ENCODE measurements at places on chromosomes 4 and X.

GRCh38 chr4:141657550-141658250 is 21.3 kb downstream of the IL15 start:
- no peak for DNase-seq

GRCh38 chr4:41512136-41512535 is 25.8 kb upstream of the LIMCH1 start:
- DNase-seq: no peak

- DNase-seq: no peak
Observed at GRCh38 chr4:47972181-47972580, 44.3 kb downstream of the CNGA1 start.

GRCh38 chr4:42396752-42397634 is at the start of gene SHISA3:
Gene SHISA3 (plus strand): TSS chr4:42397488. CDS start chr4:42398057, 569 bp downstream.
- DNase-seq: no peak

GRCh38 chrX:87160435-87161010 is 357.1 kb upstream of the KLHL4 start:
- DNase-seq: no peak

GRCh38 chrX:7378406-7378805 is 230.5 kb upstream of the PUDP start:
- DNase-seq: no peak

DNA sequence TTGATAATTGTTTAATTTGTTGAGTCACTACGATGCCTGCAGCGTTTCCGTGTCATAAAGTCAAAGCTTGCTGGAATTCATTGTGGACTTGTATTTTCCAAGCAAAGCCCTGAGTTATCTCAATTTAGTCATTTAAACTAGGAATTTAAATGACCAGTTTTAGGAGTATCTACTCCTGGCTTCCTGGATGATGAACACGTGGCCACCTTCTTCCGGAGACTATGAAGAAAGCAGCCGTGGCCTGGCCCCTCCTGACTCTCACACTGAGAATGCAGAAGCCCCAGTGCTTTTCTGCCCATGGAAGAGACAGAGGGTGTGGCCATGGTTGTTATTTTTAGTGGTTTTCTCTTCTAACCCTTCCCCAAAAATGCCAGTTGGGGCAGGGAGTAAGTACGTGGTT is 250.7 kb upstream of the GATB start:
- DNase-seq: no peak

DNA sequence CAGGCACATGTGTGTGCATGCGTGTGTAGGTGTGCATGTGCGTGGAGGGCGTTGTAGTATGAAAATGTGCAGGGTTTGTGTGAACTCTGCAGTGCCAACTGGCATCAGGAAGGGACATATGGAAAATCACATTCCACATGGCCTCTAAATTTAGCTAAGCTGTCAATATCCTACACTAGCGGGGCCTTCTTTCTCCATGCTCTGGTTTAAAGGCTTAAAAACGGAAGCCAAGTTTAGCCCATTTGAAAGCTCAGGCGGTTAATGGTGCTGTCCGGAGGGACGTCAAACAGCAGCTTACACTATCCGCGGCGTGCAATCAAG is 144.1 kb upstream of the NOCT start:
- DNase-seq: no peak

DNA sequence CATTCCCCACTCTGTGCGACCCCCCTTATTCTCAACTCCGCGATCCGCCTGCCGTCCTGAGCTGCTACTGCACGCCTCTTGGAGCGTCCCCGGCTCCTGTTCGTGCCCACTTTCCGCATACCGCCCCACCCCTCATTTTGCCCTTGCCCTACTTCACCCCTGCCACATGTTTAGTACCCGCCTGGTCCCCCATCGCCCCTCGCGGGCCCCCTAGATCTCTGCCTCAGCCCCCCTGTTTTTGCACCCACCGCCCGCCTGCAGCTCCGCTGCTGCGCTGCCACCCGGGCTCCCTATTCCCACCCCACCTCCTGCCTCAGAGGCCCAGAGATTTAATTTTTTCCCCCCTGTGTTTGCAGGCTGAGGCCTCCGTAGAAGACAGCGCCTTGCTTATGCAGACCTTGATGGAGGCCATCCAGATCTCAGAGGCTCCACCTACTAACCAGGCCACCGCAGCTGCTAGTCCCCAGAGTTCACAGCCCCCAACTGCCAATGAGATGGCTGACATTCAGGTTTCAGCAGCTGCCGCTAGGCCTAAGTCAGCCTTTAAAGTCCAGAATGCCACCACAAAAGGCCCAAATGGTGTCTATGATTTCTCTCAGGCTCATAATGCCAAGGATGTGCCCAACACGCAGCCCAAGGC is 1.4 kb downstream of the MAGED1 start:
- no peak for DNase-seq

- DNase-seq: no peak
Observed at GRCh38 chr4:76882630-76883029, 15.3 kb downstream of the SOWAHB start.

- peak; percentile 77 for DNase-seq
Observed at GRCh38 chrX:154603438-154604430, 15.3 kb downstream of the CTAG1B start.

DNA sequence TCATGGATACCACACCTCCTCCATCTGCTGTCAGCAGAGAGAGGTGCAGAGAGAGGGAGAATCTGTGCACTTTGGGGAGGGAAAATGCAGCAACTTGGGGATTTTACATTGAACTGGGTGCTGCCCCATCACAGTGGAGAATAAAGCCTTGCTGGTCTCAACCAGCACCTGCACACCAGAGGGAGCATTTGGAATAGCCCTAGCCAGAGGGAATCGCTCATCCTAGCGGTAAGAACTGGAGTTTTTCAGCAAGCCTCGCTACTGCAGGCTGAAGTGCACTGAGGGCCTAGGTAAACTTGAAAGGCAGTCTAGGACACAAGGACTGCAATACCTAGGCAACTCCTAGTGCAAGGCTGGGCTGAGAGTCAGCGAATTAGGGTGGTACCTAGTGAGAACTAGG is 148.7 kb downstream of the KDR start:
- DNase-seq: no peak

GRCh38 chrX:56986138-56986537 is 9.2 kb downstream of the SPIN3 start:
- DNase-seq: no peak

- no peak for DNase-seq
Observed at GRCh38 chr4:132683957-132684356, 465.1 kb upstream of the PCDH10 start.

- DNase-seq: no peak
Observed at GRCh38 chrX:147962476-147962875, 18.7 kb upstream of the FMR1NB start.

- DNase-seq: peak; percentile 16
Observed at GRCh38 chrX:150482537-150483206, 85.7 kb upstream of the MTM1 start.

- DNase-seq: no peak
Observed at GRCh38 chr4:4985844-4986243, 33.4 kb downstream of the CYTL1 start.

GRCh38 chrX:69133921-69134542 is 31.2 kb downstream of the PJA1 start:
- DNase-seq: no peak

DNA sequence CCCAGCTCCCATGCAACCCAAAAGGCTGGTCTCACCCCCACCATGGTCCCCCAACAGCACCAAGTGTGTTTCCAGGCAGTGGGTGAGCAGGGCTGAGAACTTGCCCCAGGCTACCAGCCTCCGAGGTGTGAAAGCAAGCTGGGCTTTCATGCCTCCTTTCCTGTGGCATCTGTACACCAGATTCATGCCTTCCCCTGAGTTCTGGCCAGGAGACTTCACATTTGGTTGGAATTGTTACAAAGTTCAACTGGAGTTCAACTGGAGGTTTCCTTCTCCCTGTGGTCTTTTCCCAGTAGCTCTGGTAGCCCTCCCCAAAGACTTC is 77.6 kb upstream of the RAB40AL start:
- DNase-seq: no peak

DNA sequence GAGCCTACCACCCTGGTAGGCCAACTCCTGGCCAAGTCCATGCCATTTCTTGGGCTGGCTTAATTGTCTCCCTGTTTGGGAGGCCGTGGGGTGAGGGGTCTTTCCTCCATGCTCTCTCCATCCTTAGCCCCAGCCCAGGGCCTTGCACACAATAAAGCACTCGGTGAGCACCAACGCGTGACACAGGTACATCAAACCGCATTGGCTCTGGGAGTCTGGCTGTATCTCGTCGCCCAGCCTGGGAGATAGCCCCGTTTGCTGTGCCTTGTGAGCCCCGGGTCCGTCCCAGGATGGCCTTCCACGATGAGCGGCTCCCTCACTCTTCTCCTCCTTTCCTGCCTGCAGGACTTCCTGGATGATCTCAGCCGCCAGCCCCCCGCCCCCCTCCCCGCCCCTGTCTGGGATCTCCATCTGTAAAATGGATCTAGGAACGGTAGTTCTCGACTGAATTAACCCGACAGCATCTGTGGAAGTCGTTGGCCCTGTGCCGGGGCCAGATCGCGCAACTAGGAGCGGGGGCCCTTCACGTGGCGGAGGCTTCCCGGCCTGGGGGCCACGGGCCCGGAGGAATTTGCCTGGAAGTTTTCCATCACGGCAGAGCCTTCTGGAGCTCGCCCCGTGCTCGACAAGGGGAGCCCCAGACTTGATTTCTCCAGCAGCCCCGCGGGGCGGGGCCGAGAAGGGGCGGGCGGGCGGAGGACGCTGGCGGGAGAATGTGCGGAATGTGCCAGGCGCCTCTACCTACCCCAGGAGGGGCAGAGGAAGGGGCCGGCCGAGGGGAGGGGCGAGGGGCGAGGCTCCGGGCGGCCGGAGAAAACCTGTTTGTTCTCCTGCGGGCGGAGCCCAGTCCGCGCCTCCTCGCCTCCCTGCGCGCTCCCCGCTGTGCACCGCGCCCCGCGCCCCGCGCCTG is at the start of gene ZNF185:
ZNF185 (plus strand) TSS at position 846 of the 910 bp plus-strand sequence. CDS start 16,423 bp downstream, outside the sequence.
- no peak for DNase-seq

GRCh38 chr4:182825003-182825402 is 92.2 kb downstream of the DCTD start:
- DNase-seq: no peak

- DNase-seq: no peak
Observed at GRCh38 chr4:183214912-183215488, 105.1 kb downstream of the CLDN22 start.

GRCh38 chr4:8341691-8342090 is 72.1 kb downstream of the HTRA3 start:
- DNase-seq: peak; percentile 87

DNA sequence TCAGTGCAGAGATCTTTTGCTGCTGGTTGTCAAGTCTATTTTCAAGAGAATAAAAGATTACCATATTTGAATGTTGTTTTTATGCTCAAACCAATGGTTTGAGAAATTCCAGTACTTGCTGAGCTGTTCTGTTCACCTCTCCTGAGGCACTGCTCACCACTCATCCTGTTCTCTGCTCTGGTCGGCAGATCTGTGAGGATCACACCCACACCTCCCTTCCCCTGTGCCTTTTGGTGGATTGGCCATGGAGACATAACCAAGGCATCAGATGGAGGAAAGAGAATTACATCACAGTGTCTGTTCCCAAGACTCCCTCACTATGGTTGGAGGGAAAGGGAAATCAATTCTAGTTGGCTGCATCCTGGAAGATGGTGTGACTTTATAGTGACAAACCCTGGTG is 391.6 kb downstream of the ARHGAP24 start:
- no peak for DNase-seq

DNA sequence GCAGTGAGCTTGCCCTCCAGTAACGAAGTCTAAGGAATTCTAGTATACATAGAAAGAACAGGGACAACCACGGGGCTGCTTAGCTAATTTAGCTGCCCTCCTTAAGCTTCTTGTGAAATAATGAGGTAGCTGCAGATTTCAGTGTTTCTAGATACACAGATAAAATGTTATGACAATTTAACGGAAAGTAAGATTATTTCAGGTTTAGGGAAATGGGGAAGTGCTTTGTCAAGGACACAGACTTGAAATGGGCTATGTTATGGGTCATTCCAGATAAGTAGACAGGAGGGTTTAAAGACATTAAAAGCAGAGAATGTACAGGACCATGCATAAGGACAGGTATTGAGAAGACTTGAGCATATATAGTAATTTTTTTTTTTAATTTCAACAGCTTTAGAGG is 34.2 kb upstream of the ZNF518B start:
- no peak for DNase-seq

DNA sequence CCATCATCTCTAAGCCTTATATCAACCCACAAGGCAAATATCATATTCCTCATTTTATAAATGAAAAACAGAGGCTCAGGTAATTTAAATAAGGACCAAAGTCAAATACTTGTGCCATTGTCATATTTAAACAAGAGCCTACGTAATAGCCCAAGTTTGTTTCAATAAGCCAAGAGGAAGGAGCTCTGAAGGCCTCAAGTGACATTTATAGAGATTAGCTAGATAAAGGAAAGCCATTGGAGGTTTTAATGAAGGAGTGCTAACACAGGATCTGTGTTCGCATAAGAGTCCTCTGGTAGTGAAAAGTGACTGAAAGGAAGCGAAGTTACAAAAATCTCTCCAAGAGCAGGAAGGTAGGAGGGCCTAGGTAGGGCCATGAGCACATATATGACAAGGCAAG is 384.9 kb upstream of the NOCT start:
- no peak for DNase-seq

DNA sequence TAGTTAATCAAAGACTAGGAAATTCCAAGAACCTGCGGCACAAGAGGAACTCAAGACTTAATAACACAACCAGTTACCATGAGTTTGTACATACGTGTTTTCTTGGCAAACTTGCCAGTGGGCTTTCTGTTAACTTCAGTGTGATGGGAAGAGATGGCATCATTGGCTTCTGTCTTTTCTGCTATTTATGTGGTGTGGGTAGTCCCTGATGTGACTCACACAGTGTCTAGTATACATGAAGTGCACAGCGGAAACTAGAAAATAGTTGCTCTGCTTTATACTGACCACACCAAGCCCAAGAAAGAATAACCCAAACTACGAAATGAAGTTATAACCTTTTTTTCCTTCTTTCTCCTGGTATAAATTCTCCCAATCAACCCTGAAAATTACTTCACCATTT is 24.5 kb downstream of the DAPP1 start:
- DNase-seq: no peak

- no peak for DNase-seq
Observed at GRCh38 chrX:16975233-16975632, 28.8 kb downstream of the REPS2 start.

- DNase-seq: no peak
Observed at GRCh38 chrX:33909836-33910235, 222.3 kb downstream of the FAM47A start.

DNA sequence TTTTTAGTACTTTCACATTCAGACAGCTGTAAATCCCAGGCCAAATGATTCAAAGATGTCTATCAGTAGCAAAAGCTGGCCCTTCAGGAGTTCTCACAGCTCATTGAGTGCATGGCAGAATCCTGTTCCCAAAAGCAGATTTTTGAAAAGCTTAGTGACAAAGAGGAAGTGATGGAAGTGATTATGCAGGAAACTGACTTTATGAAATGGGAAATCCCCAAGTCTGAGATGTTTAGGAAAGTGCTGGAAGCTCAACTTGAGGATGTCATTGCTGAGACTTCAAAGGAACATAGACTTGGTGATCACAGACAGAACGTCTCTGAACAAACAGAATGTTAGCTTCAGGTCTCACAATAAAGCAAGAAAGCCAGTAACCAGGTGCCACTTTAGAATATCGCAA is 51.0 kb upstream of the CFAP47 start:
- DNase-seq: no peak

DNA sequence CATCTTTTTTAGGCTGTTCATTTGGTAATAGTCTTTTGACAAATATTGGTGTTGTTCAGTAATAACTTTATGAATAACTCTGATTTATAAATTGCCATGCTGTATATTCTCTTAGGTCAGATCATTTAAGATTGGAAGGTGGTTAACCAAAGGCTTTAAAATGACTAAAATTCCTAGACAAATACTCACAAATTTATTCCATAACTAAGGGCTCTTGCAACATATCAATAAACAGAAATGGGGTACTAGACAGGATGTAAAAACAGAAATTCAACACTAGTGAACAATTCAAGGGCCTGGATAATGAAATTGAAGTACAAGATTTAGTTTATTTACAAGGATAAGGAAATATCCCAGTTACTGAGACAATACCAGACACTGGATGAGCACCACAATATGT is 328.6 kb downstream of the PCDH19 start:
- DNase-seq: no peak
